ENCODE measurements at places on chromosomes 16 and 17. TPM values are rescaled to one million over a fixed set of nuclear protein-coding genes. Genes with fewer than 3 reads are reported as not detected.

The TVP23A gene
- 4.5 TPM for polyA plus RNA-seq

DNA sequence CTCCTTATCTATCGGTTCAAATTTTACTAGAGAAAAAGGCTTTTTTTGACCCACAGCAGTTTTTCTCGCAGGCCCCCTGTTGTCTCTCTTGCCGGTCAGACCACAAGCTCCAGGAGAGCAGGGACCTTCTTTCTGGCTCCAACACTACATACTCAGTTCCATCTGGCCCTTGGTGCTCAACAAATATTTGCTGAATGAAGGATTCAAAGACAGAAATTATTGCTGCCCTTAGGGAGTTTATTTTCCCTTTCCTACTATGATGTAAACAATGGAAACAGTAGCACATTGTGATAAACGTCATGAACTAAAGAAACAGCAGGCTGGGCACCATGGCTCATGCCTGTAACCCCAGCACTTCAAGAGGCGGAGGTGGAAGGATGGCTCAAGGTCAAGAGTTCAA is 59.0 kb upstream of the ATP2A3 start:
- no peak for DNase-seq

DNA sequence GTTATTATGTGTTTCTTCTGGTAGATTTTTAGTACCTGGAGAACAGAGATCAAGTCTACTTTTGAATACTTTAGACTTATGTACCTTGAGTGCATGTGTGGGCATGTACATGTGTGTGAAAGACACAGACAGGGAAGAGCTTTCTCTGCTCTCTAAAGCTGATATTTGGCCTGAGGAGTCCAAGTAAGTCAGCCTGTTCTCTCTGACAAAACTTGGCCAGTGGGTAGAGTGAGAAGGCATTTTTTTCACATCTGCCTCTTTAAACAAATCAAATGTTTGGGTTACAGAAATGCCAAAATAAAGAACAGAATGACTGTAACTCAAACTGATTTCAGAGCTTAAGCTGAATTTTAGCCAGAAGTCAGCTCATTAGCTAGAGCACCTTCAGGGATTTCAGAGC is 309.7 kb upstream of the DYNLRB2 start:
- DNase-seq = no peak

DNA sequence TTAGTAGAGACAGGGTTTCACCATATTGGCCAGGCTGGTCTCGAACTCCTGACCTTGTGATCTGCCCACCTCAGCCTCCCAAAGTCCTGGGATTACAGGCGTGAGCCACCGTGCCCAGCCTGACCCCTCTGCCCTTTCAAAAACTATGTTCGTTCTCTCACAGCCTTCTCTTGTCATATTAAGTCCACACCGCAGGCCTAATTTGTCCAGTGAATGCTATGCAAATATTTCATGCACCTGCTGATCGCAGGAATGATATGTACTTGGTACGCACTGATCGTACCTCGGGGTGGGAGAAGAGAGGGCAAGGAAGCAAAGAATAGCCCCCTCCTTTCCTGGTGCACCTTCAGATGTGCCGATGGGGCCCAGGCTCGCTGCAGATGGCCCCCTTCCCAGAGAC is 3.0 kb upstream of the BIRC5 start:
- no peak for DNase-seq

GRCh38 chr17:48634493-48635208 is 8.5 kb upstream of the HOXB9 start:
- no peak for DNase-seq

- peak; percentile 63 for DNase-seq
These were observed 22.3 kb upstream of the PABPN1L start for GRCh38 chr16:88888461-88889387.

- DNase-seq = no peak
These were observed 5.4 kb downstream of the CD2BP2 start for GRCh38 chr16:30349675-30350074.

DNA sequence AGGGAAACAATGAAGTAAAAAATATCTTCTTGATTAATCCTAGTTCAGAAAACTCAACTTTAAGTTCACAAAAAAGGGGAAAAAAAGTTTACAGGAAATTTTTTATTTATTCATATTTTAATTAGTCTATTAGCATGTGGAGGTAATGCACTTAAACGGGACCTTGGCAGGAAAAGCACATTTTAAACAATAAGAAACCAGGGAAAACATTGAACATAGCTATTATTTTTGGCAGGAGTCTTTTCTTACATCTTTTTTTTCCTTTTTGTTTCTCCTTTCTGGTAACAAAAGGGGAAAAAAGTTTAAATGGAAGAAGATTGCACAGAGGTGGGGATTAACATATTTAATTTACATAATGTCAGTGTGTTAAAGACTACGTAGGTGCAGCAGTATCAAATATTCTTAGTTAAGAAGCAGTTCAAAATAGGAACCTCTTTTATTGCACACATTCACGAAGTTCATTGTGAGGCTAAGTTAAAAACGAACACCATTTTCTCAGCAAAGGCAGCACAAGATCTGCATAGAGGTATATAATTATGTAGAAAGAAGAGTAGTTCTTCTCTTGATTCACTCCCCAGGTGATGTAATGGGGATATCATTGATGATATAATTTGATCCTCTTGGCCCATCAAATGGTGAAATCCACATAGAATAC is 940.5 kb downstream of the CDH11 start:
- no peak for DNase-seq

The TMEM107 gene
- polyA plus RNA-seq = 5.9 TPM

GRCh38 chr17:59513934-59514841 is 51.2 kb upstream of the DHX40 start:
- peak; percentile 59 for DNase-seq

- DNase-seq = no peak
These were observed 4.6 kb downstream of the RPUSD1 start for GRCh38 chr16:783404-784161.

The IRX5 gene
- polyA plus RNA-seq = 0.82 TPM

DNA sequence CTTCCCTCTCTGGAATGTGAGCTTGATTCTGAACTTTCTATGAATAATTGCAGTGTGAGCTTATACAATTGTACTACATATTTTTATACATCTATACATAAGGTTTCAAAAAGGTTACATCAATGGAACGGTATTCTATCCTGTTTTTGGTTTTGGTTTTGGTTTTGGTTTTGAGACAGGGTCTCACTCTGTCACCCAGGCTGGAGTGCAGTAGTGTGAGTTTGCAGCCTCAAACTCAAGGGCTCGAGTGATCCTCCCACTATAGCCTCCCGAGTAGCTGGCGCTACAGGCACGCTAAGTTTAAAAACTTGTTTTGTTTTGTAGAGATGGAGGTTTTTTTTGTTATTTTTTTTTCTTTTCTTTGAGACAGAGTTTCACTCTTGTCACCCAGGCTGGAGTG is 1.1 kb downstream of the CTRB1 start:
- DNase-seq = no peak

- no peak for DNase-seq
These were observed 7.3 kb upstream of the SMIM5 start for GRCh38 chr17:75625813-75626486.

GRCh38 chr16:72725643-72726042 is 322.3 kb downstream of the ZFHX3 start:
- DNase-seq = no peak

The HES7 gene
- polyA plus RNA-seq = 0.11 TPM

DNA sequence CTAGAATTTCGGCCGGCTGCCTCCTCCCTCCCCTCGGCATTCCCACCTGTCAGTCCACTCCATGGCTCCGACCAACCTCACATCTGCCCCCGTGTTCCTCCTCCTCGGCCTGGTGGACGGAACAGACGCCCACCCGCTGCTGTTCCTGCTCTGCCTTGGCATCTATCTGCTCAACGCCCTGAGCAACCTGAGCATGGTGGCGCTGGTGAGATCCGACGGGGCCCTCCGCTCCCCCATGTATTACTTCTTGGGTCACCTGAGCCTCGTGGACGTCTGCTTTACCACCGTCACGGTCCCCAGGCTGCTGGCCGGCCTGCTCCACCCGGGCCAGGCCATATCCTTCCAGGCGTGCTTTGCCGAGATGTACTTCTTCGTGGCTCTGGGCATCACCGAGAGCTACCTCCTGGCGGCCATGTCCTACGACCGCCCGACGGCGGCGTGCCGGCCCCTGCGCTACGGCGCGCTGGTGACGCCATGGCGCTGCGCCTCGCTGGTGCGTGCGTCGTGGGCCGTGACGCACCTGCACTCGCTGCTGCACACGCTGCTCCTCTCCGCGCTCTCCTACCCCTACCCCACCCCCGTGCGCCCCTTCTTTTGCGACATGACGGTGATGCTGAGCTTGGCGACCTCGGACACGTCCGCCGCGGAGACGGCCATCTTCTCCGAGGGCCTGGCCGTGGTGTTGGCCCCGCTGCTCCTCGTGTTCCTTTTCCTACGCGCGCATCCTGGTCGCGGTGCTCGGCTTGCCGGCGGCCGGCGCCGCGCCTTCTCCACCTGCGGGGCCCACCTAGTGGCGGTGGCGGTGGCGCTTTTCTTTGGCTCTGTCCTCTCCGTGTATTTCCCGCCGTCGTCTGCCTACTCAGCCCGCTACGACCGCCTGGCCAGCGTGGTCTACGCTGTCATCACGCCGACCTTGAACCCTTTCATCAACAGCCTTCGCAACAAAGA is at the start of gene OR3A2:
OR3A2 (minus strand) TSS at position 440 of the 948 bp plus-strand sequence.
- DNase-seq = no peak

DNA sequence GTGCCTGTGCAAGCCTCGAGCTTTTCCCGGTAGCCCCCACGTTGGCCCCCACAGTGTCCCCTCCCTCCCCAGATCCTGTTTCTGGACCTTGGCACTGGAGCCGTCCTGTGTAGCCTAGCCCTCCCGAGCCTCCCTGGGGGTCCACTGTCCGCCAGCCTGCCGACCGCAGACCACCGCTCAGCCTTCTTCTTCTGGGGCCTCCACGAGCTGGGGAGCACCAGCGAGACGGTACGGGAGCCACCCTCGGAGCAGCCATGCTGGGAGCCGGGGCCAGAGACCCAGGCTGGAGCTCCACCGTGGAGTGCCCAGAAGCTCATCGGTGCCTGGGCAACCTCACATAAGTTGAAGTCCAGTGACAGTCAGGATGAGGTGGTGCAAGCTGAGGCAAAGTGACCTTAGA is 11.8 kb downstream of the RGS11 start:
- DNase-seq = no peak

- DNase-seq = no peak
These were observed 16.2 kb downstream of the CYGB start for GRCh38 chr17:76521262-76521661.

DNA sequence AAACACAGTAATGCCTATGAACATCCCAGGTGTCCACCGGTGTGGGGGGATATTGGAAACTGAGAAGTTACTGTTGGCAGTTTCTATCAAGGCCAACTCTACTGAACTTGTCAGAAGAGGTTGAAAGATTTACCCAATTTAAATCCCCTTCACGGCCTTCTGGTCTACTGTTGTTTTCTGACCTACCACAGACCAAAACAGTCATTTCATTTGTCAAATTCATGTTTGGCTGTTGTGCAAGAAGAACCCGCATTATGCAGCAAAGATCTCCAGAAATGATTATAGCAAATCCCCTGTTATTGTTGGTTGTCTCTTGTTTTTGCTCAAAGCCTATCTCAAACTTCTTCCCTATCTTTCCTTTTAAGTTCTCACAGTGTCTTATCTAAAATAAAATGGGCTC is 73.1 kb upstream of the MAF start:
- no peak for DNase-seq

DNA sequence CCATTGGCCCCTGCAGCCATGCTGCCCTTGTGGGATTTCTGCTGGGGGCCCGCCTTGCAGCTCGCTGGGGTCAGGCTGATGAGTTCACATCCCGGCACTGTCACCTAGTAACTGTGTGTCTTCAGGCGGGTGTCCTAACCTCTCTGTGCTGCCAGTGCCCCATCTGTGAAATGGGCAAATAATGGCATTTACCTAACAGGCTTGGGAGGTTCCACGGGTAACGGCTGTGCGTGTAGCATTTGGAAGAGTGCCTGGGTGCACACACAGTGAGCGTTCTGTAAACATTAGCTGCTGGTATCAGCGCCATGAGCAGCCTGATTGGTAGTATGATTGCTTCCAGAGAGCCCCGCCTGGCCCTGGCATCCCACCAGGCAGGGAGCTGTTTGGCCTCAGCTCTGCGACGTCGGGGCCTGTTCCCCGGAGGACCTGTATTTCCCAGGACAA is 167.3 kb upstream of the GSE1 start:
- no peak for DNase-seq

The LDAF1 gene
- polyA plus RNA-seq = 40.1 TPM

DNA sequence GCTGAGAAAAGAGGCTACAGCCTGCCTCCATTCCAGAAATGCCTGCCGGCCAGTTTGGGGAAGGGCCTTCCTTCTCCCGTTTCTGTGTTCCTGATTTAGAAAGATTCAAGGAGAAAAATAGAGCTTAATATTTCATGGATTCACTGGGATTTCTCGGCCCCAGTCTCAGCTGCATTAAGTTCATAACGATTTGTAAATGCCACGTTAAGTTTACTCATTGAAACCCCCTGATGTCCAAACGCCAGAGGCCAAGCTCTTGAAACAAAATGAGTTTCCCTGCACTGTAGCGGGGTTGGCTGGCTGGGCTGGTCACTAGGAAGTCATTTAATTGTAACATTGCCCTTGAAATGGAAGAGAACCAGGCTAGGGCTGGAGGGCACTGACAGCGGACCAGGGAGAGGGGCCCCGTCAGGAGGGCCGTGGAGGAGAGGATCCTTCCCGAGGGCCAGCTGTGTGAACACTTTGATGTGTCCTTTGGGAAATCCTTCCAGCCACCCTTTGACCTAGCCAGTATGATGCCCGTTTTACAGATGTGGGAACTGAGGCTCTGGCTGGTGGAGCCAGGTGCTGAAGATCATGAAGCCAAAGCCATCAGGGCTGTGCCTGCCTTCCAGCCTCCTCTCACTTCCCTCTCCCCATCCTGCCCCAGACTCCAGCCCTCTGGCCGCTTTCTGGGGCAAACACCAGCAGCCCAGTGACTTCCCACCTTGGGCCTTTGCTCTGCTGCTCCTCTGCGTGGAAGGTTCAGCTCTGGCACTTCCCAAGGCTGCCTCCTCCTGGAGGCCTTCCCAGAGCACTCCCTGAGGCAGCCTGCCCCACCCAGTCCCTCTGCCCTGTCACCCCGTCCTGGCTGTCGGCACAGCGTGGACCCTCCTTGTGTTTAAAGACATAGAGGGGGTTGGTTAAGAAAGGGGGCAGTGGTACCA is 220.6 kb downstream of the KATNIP start:
- DNase-seq = no peak

- no peak for DNase-seq
These were observed 342.3 kb downstream of the SNX29 start for GRCh38 chr16:12318661-12319427.

- DNase-seq = peak; percentile 31
These were observed 51.8 kb upstream of the JPH3 start for GRCh38 chr16:87550495-87550961.

The RTN4RL1 gene
- 1.4 TPM for polyA plus RNA-seq

- DNase-seq = no peak
These were observed 3.1 kb downstream of the EVI2A start for GRCh38 chr17:31318298-31318801.

- peak; percentile 81 for DNase-seq
These were observed 165.7 kb downstream of the CMIP start for GRCh38 chr16:81610144-81610842.

The CRYM gene
- polyA plus RNA-seq = 0.11 TPM

The PABPN1L gene
- polyA plus RNA-seq = not detected

DNA sequence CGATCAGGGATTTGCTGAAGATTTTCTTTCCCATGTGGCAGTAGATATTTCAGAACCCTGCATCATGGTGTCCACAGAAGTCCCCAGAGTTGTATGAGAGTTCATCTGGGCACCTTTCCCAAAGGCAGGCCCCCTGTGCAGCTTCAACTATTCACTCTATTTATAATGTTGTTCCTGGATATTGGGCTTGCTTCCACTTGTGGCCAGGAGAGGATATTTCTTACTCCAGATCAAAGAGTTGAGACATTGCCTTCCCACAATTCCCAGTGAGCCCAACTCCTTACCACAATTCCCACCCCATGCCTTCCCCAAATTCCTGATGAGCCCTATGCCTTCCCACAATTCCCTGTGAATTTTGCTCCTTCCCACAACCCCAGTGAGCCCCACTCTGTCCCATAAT is 206.9 kb downstream of the WWOX start:
- DNase-seq = no peak

Measured in muscle of back (tissue), 13 donors.